Fibroblast of skin of right quadriceps (primary cell): ENCODE measurements at places on chromosomes 12 and 14.

- no peak for DNase-seq
Observed at GRCh38 chr12:122927756-122928403, 32.0 kb upstream of the VPS37B start.

DNA sequence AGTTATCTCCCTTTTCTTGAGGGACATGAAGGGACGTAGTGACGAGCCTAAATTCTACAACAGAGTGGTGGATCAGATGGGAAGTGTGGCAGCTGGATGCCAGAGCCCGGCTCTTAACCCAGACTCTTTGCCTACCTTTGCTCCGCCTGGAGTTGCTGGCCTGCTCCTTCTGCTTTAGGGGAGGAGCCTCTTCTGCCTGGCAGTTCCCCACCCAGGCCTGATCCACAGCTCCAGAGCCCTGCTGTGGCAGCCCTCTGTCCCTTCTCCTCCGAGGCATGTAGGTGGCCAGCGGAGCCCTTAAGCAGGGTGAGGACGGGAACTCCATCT lies 2.3 kb upstream of the PRPH start:
- DNase-seq = no peak

- no peak for DNase-seq
Observed at GRCh38 chr12:47740606-47741339, 15.5 kb upstream of the ENDOU start.

DNA sequence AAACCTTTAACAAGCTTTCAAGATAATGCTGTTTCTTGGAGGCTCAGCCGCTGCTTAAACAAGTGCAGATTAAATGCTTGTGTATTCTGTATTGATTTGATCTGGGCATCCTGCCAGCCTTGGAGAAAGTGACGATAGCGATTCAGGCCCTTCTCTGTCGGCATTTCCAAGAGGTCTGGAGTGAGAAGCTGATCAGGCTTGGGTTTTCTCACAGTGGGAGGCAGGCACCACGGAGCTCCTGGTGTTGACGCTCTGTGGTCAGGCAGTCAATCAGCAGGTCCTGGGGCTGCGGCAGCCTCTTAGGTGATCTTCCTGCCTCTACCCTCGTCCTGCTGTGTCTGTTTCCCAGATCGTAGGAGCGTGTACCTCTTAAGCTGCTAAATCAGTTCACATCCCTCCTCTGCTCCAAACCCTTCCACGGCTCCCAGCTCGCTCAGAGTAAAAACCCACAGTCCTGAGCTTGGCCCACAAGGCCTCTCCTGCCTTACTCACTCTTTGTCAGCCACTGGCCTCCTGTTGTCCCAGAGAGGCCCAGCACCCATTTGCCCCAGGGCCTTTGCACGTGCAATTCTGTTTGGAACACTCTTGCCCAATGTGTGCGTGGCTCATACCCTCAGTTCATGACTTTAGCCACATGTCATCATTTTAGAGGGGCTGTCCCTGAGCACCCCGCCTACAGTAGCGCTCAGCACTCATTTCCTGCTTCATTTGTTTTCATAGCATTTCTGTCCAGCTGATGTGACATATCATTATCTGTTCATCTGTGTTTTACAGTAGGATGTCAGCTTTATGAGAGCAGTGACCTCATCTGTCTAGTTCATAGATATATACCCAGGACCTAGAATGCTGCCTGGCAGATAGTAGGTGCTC lies 155.4 kb downstream of the AACS start:
- DNase-seq = peak; percentile 9

DNA sequence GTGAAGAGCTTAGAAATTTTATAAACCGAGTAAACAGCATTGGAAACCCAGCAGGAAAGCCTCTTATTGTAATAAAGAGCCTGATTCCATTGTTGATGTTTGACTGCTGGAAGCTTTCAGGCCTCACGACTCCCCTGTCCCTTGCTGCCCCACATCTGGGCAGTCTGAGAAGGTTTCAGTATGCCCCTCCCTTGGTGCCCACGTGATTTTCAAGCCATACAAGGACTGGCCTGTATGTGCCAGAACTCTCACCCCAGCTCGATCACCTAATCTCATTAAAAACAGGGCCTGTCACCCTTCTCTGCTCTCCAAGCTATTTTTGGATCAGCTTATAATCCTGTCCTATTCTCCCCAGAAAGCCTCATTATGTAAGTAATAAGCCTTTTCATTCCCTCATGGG lies 7.5 kb upstream of the PYROXD1 start:
- DNase-seq = no peak

GRCh38 chr12:125111403-125111802 lies 46.2 kb downstream of the AACS start:
- no peak for DNase-seq

DNA sequence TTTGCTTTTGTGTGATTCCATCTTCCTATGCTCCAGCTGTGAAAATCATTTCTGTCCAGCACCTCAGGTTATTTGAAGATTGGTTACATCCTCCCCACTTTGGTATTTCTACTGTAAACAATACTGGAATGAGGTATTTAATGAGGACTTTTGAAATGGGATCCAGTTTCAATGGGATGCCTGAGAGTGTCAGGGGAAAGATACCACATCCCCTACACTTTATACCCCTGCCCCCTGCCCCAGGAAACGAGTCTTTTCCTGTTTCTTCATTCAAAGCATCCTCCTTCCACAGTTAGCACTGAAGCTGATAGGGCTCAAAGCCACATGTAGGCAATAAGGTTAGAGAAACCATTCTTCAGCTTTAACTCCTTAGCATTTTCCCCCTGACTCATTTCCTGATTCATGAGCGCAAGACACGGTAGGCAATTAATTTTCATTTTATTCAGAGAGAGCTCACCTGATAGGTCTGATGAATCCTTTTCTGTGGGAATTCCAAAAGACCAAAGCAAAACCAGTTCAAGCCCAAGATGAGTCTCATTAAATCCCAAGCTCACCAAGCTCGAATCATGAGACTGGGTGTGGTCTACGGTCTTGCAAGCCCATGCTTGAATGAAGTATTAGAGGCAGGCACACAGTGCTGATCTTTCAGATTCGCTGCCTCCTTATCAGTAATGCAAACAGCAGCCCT lies 143.6 kb upstream of the CRY1 start:
- DNase-seq = peak; percentile 69

- DNase-seq = no peak
Observed at GRCh38 chr14:89308232-89308959, 108.6 kb downstream of the FOXN3 start.

DNA sequence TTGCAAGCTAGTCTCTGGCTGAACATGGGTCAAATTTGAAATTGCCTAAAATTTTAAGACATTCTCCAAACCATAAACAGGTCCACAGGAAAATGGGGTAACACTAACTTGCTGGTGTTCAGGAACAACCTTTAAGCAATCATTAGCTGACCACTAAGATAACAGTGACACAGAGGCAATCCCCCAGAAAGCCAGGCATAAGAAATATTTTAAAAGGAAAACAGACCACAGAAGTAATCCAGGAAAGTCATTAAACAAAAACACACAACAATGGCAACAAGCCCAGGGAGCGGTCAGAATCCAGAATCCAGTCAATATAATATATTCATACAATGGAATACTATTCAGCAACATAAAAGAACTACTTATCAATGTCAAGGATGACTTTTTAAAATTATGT lies 59.1 kb downstream of the LRP6 start:
- no peak for DNase-seq

GRCh38 chr14:104588066-104588857 lies 8.7 kb downstream of the C14orf180 start:
- DNase-seq = no peak

DNA sequence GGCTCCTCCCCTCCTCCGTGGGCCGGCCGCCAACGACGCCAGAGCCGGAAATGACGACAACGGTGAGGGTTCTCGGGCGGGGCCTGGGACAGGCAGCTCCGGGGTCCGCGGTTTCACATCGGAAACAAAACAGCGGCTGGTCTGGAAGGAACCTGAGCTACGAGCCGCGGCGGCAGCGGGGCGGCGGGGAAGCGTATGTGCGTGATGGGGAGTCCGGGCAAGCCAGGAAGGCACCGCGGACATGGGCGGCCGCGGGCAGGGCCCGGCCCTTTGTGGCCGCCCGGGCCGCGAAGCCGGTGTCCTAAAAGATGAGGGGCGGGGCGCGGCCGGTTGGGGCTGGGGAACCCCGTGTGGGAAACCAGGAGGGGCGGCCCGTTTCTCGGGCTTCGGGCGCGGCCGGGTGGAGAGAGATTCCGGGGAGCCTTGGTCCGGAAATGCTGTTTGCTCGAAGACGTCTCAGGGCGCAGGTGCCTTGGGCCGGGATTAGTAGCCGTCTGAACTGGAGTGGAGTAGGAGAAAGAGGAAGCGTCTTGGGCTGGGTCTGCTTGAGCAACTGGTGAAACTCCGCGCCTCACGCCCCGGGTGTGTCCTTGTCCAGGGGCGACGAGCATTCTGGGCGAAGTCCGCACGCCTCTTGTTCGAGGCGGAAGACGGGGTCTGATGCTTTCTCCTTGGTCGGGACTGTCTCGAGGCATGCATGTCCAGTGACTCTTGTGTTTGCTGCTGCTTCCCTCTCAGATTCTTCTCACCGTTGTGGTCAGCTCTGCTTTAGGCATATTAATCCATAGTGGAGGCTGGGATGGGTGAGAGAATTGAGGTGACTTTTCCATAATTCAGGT lies at the start of gene PSEN1:
Gene PSEN1 (plus strand): TSS at position 121 of the 839 bp plus-strand sequence. CDS start 11,513 bp downstream, outside the sequence.
- peak; percentile 90 for DNase-seq

DNA sequence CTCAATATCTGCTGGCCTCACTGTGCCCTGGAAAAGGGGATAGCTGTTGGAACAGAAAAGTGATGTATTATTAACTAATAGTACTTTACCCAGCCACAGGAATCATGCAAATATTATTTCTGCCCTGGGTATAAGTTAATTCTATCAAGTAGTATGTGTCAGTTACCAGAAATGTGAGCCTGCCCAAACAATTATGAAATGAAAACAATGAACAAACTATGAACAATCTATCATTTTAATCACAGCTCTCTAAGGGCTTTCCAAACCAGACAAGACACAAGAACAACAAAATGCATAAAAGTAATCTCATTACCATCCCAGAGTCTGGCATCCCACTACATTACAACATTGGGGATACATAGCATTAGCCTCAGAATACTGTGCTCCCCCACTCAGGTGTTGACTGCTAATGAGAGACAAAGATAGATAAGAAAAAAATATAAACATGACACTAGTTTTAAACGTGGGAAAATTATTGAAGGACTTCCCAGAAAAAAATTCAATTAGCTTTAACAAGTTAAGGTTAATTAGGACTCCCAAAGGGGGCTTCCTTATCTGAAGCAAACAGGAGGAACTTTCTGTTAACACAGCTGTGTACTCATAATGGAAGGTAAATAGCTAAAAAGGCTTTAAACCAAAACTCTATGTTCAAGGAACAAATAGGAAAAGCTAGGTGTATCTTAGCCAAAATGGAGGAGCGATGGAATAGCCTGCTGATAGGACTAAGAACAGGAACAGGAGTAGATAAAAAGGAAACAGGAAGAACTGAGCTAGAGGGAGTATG lies 3.3 kb downstream of the DCAF5 start:
- no peak for DNase-seq

- DNase-seq = no peak
Observed at GRCh38 chr14:57875296-57875695, 9.4 kb upstream of the SLC35F4 start.

DNA sequence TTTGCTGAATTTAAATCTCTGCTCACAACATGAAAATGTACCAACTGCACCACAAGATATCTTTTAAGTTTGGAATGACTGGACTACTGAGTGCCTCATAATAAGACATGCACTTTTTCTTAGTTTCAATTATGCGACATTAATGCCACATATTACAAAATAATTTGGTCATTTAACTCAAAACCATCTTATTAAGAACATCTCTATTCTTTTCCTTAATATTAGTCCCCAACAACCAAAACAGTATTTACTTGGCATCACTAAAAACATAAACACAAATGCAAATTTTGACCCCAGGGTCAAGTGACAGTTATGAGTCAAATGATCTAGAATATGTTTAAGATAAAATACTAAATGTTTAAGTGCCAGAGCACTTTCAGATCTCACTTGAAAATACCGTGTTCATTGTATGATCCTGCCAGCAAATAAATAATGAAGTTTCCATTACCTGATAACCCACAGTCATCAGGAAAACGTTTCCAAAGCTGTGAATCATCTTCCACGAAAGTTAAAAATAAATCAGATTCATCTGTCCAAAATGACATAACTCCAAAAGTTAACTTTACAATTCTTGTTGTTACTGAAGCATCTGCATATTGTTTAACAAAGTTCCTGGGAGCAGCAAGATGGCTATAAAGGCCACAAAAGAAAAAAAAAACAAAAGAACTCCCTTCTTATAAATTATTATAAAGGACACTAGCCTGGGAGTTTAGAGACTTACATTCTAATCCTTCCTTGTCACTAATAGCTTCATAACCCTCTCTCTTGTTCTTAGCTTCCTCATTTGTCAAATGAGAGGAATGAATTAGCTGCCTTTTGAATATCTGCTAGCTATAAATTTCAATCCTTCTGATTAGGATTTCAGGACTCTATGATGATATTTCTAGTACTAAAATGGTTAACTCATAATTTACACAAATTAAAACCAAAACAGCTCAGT lies 30.5 kb upstream of the AP4S1 start:
- peak; percentile 42 for DNase-seq

- no peak for DNase-seq
Observed at GRCh38 chr14:98932431-98933325, 339.3 kb downstream of the BCL11B start.

GRCh38 chr12:120710031-120710804 lies at the start of gene UNC119B:
Gene UNC119B, plus strand, starts transcription at chr12:120710458. Its CDS starts 17 bp downstream, at chr12:120710475.
- DNase-seq = peak; percentile 48

DNA sequence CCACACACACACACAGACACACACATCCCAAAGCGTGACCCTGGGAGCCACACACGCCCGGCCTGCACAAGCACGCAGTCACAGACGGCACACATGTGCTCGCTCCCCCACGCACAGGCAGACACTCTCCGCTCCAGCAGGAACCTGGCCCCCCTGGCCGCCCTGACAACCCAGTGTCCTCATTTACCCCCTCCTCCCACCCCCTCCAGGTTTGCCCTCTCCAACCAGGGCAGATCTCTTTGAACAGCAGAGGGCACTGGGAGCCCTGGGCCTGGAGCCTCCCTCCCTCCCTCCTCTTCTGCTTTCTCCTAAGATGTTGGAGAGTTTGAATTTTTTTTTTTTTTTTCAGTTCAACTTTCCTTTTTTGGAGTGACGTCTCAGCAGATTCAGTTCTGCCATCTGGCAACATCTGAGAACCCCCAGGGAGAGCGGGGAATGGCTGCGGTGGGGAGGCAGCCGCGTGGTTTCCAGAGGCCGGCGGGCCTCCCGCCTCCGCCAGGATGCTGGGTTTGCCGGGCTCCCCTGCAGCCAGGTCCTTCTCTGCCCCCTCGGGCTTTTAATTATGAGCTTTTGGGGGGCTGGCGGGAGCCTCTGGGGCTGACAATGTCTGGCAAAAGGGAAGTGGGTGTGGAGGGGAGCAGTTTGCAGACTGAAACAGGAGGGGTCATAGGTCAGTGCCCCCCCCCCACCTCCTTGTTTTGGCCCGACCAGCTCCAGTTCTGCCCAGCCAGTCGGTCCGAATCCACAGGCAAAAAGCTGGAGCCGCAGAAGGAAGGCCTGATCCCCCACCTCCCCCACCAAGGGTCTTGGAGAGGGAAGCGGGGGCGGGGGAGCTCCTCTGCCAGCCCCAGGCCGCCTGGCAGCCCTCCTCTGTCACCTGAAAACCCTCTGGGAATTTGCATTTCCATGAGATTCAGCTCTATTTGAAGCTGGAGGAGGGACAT lies 1.3 kb upstream of the NCOR2 start:
- DNase-seq = peak; percentile 98
